ENCODE measurements at places on chromosomes 16 and 17.

DNA sequence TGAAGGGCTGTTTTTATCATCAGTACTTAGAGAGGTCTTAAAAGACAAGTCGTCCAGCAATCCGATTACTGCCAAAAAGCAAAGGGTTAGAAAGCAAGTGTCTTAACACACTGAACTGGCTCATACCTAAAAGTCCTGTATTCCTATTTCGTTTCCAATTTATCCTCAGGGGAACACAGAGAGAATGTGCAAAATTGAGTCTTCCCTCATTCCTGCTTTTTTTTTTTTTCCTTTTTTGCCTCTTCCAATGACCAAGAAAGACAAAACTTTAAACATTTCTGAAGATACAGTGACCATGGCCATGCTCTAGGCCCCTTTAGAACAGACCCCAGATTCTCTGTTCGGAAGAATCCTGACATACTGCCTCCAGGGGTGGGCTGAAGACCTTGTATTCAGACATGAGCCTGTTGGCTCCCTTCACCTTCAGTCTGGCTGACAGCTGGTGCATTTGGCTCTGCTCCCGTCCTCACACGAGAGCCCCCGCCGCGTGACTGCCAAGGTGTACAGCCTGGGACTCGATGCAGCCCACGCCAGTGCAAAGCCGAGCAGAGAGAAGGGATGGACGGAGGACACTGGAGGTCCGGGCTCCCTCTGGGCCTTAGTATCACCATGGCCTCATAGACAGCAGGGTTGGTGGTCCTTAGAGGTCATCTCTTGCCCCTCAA lies 47.0 kb downstream of the COTL1 start:
- no peak for DNase-seq

DNA sequence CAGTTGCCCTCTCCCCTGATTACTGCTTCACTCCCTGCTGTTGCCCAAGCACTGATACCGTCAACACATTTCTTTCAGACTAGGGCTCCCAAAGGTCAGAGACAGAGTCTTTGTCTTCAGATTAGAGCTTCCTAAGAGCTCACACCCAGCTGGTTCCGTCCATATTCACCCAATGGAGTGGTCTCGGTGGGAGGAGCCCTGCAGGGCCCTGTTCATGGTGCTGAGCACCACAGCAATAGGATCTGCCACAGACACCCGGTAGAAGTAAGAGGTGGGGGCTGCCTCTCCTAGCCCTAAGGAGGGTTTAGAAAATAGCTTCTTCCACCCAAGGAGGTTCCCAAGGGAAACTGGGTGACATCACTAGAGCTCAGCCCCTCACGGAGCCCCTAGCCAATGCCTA lies 128.3 kb downstream of the CCDC144A start:
- DNase-seq = no peak

- no peak for DNase-seq
These were observed 161.4 kb upstream of the CDH11 start for GRCh38 chr16:65283181-65283651.

DNA sequence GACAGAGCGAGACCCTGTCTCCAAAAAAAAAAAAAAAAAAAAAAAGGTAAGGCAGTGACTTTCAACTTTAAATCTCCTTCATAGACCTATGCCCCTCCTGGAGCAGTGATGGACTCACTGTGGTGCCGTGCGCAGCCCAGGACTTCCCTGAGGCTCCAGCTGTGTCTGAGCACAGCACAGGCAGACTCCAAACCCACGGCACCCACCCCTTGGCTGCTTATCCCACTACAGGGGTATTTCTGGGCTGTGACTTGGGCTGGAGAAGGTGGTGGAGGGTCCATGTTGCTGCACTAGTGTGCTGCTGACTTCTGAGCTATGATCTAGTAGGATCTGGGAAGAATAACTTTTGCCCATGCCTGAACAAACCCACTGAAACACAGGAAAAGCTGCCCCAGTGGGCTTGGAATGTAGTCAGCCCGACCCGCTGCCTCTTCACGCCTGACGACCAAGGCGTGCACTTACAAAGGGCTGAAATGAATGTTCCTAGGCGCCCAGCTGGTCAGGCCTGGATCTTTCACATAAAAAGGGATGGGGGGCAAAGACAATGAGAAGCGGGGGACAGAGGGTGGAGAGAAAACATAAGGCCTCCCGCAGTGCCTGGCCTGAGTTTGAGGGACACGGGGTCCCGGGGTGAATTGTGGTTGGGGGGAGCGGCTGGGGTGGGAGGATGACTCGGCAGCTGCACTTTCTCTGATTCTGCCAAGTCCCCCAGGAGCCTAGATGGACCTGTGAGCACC lies 83.0 kb downstream of the IRF8 start:
- no peak for DNase-seq

DNA sequence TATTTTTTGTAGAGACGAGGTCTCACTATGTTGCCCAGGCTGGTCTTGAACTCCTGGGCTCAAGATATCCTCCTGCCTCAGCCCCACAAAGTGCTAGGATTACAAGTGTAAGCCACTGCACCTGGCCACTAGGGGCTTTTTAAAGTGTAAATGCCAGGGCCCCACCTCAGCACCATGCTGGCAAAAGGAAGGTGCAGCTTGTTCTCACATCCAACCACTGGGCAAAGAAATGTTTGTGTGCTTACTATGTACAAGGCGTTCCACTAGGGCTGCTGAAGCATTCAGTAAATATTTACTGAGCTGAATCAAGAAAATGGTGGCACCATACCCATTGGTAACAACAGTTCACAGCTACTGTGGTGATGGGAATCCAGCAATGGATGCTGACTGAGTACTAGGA lies 22.6 kb downstream of the COG1 start:
- no peak for DNase-seq

GRCh38 chr16:10756574-10756973 lies 12.9 kb downstream of the NUBP1 start:
- DNase-seq = no peak

DNA sequence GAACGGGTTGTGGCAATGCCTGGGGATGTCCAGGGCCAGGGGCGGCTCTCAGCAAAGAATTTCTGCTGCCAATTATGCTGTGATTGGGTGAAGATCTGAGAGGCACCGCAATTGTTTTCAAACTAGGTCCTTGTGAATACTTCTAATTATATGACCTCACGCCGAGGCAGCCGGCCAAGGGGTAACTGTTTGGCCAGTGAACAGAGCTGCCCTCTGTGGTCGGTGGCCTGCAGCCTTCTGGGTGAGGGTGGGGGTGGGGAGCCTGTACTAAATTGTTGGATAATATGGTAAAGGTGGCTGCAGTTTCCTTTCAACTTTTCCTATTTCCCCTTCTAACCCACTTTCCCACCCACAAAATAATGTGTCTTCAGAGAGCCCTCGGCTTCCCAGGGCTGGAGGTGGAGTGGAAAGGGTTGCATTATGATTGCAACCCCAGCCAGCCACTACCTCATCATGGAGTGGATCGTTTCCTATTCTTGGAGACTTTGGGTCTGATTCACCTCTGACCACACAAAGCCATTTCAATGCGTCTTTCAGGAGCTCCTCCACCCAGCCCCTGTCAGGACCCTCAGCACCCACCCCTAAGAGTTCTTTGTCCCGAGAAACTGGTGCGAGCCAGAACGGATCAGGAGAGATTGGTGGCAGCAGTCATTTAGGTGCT lies 2.0 kb upstream of the DNAI2 start:
- no peak for DNase-seq

- DNase-seq = no peak
These were observed 46.7 kb downstream of the ANKRD11 start for GRCh38 chr16:89443727-89444084.

GRCh38 chr16:3183445-3184139 lies 4.4 kb upstream of the OR1F1 start:
- no peak for DNase-seq

DNA sequence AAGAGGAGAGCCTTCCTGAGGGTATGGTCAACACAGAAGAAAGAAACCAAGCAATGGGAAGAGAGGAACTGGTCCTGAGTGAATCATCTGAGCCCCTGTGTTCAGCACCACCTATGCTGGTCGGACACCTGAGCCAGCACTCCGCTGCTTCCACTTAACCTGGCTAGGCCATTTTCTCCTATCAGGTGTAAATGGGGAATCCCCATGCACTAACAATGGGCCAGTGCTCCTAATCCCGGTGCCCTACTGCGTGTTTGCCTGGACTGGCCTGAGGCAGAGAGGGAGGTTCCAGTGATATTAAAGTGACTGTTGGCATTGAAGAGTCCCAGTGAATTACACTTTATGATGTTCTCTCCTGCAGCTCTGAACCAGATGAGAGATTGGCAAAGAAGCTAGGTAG lies 34.4 kb upstream of the XYLT2 start:
- DNase-seq = no peak

DNA sequence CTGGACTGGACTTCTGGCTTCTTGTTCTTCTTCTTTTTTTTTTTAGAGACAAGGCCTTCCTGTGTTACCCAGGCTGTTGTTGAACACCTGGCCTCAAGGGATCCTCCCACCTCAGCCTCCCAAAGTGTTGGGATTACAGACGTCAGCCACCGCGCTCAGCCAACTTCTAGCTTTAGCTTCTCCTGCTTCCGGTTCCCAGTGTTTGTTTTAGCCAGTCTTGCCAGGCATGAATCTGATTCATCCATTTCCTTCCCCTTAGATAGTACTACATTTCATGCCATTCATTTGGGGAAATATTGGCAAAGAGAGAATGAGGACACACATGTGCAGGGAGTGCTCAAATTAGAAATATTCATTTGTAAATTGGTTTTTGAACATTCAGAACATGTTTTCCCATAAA lies 12.1 kb upstream of the NDUFAB1 start:
- no peak for DNase-seq

DNA sequence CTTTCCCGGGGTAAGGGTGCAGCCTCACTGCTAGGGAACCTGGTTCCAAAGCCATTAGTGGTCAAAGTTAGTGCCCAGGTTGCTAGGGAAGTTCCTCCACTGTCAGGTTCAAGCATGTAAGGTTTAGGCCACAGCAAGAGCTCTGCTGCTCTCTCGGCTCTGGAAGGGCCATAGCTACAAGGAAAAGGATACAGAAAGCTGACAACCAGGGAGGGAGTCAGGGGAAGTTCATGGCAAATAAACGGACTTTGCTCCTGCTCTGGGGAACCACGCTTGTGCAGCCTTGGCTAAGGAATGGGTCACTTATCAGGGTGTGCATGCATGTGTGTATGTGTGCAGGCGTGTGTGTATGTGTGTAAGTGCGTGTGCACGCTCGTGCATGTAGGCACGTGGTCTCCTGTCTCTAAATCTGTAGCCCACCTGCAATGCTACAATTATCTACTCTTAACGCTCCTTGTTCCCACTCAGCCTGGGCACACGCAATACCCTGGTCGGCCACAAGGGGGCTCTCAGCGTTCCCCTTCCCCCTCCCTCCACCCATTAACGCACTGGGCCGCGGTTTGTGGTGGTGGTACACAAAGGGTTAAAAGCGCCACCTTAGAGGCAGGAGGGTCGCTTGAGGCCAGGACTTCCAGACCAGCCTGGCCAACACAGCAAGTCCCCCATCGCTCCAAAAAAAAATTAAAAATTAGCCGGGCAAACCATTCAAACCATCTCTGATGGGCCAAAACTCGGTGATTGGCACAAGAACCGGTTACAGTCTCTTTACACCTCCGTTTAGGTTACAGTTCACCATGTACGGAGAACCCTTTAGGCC lies 48.4 kb upstream of the KDM8 start:
- peak; percentile 45 for DNase-seq

- peak; percentile 67 for DNase-seq
These were observed 5.2 kb downstream of the CCR7 start for GRCh38 chr17:40559954-40560591.

DNA sequence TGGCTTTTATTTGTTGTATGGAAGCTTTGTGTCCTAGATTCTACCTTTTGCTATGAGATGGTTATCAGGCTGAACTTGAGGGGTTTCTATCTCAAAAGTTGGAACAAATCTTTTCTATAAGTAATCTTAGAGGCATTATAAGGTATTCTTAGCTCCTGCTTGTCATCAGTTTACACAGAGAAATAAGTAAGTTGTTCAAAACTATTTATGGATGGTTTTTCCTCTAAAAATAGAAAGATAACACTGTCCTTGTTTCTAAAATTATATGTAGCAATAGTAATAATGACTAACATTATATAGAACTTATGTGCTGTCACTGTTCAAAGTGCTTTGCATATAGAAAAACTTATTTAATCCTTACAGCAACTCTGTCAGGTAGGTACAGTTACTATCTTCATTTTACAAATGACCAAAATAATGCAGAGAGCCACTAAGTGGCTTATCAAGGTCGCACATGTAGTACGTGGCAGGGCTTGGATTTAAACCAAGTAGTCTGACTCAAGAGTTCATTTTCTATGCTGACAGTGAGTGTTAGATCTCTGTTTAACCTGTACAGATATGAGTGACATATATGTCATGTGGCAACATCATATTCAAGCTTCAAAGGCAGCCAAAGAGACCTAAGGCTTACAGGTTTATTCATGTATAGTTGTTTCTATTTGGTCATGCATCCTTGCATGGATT lies 59.0 kb downstream of the PHKB start:
- DNase-seq = no peak

DNA sequence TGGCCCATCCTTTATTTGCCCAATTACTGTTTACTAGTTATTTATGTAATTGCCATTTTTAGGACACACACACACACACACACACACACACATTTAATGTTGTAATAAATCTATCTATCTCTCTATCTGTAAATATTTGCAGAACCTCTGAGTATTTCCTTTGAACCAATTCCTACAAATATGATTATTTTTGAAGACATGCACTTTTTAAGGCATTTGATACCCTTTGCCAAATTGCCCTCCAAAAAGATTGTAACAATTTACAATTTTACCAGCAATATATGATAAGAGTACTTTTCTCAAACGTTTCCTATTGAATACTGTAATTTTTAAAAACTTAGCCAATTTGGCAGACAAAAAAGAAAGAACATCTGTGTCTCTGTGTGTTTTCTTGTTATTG lies 143.8 kb upstream of the FOXF1 start:
- no peak for DNase-seq

Data from stimulated activated CD8-positive, alpha-beta memory T cell treated with anti-CD3 and anti-CD28 coated beads, Interleukin-4, amount 100 ng/mL, for 1 hour (primary cell).